Kidney tubule cell (primary cell): ENCODE measurements at places on chromosomes 3 and 15.
A peak's percentile ranks its signal among the peaks of the same experiment; 100 is the strongest.

GRCh38 chr15:74434263-74435136 is 742 bp upstream of the SEMA7A start:
- no peak for DNase-seq

- peak; percentile 68 for DNase-seq
These were observed 520 bp downstream of the SLC26A6 start for GRCh38 chr3:48634661-48635221.

DNA sequence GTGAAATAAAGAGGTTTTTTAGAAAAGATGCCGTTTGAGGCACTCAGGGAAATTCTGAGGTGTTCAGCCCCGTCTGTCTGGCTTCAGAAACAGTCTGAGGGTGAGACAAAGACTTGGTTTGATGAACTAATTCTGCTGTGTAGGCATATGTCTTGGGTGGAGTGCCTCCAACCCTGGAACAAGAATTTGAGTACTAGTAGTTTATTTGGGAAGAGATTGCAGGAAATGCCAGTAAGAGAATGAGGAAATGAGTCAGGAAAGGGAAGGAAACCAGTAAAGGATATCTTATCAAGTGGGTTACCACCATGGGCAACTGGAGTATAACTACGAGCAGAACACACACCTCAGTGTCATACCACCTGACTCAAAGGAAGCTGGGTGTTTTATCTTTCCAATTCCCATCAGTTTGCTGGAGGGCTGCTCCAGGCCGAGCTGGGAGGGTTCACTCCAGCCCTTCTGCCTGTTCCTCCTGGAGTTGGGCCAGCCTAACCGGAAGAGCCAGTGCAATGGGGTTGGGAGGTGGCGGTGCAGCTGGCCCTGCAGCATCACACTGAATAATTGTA is 75.3 kb downstream of the TGFBR2 start:
- peak; percentile 48 for DNase-seq

- no peak for DNase-seq
These were observed 54.9 kb downstream of the CCNL1 start for GRCh38 chr3:157104928-157105652.

DNA sequence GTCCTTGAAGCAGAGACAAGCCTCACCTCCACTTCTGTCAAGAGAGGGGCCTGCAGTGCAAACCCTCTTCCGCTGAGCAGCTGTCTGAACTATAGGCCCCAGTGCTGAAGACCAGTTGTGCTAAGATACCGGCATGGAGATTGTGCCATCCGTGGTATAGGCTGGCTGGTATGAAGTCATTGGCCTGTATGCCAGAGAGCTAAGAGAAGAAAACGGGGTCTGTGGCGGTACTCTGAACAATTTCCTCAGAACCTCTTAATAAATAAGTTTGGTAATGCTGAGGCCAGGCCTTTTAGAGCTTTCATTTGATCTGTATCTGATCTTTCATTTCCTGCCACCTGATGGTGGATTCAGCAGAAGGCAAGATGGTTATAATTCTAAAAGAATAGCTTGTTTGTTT is 123.0 kb downstream of the LRIG1 start:
- DNase-seq, result no peak

GRCh38 chr3:171944118-171945016 is 95.0 kb upstream of the FNDC3B start:
- DNase-seq, result no peak

DNA sequence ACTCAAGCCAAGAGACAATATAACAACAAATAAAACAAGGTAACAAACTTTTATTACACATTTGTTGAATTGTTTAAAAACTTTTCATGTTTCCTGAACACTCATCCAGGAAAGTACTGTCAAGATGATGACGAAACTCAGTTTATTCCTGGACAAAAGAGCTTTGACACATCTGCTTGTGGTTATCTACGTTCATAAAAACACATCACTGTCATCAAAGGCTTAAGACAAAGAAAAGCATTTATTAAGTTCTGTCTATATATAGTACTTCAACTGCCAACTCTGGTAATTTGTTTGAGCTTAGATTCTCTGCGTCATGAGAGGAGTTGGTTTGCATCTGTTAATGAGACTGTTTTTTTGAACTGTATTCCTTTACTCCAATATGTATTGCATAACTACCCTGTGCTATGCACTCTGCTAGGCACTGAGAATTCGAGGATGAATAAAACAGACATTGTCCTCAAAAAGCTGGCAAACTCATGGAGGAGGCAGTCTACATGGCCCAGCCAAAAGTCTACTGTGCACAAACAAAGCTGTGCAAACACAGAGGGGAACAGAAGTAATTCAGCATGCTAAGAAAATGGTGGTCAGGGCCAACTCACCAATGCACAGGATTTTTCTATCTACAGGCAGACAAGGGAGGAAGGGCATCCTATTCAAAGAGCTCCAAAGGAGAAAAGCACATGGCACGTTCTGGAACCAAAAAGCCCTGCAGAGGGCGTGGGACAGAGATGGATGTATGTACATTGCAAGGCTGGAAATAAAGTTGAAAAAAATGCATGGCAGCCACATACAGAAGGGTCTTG is 21.5 kb downstream of the PLD1 start:
- DNase-seq, result peak; percentile 48

GRCh38 chr3:72161881-72162595 is 377.1 kb upstream of the PROK2 start:
- DNase-seq, result peak; percentile 89

GRCh38 chr3:56796202-56796601 is 5.5 kb downstream of the ARHGEF3 start:
- no peak for DNase-seq
